Stimulated activated CD8-positive, alpha-beta memory T cell treated with anti-CD3 and anti-CD28 coated beads, Interleukin-4, amount 100 ng/mL, for 4 hours (primary cell): ENCODE measurements at places on chromosomes 4 and X.

- DNase-seq = no peak
These were observed 62.5 kb upstream of the TMEM164 start for GRCh38 chrX:109940411-109940810.

GRCh38 chrX:47574547-47575301, 7.5 kb upstream of the TIMP1 start:
- DNase-seq = no peak

- no peak for DNase-seq
These were observed 1170.8 kb upstream of the PCDH7 start for GRCh38 chr4:29549342-29549741.

DNA sequence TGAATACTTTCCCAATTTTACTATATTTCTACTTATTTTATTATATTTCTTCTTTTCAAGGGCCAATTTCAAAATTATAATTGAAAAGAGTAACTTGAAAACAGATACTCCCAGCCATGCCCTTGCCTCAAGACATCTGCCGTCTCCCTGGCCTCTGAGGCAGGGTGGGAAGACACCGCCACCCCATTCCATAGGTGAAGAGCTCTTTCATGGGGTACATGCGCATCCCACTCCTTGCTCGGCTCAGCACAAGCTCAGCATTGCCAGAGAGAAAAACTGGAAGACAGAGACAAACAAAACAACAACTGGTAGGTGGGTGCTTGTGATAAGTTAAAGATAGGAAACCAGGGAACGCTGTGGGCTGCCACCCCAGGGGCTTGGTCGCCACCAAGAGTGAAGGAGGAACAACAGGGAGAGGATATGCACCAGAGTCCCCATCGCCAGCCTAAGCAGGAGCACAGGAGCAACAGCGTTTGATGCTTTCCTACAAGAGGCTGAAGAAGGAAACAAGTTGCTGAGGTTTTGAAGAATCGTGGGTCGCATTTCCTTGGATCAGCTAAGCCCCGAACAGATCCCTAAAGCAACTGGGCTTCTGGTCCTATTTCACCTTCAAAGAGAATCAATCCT, 11.3 kb downstream of the TMEM154 start:
- no peak for DNase-seq

- DNase-seq = no peak
These were observed 1454.5 kb upstream of the TENM3 start for GRCh38 chr4:180788729-180789128.
